A172 (cell line): ENCODE measurements at places on chromosomes 1 and 21.

- no peak for DNase-seq
Measured at GRCh38 chr21:44035244-44035643, 23.1 kb downstream of the TRAPPC10 start.

DNA sequence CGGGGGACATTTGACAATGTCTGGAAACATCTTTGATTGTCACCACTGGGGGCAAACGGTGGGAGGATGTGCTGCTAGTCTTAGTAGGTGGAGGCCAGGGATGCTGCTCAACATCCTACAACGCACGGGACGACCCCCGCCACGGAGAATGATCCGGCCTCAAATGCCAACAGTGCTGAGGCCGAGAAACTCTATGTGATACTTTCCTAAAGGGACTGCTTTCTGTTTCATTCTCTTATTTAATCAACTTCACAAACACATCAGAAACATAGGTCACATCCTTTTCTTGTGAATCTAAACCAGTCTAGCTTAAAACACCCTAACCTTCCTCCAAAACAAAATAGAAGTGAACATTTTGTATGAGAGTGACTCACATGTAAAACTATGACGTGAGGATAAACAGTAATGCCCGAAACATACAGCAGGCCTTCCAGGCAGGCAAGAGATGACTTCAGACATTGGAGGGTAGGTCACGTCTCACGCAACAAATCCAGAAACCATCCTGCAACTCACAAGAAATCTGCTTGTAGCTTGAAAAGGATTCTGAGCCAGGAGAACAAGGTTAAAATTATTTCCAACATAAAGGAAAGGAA lies 37.2 kb upstream of the ETS2 start:
- peak; percentile 70 for DNase-seq

GRCh38 chr21:27954543-27955165 lies 987.8 kb upstream of the ADAMTS5 start:
- DNase-seq = no peak

DNA sequence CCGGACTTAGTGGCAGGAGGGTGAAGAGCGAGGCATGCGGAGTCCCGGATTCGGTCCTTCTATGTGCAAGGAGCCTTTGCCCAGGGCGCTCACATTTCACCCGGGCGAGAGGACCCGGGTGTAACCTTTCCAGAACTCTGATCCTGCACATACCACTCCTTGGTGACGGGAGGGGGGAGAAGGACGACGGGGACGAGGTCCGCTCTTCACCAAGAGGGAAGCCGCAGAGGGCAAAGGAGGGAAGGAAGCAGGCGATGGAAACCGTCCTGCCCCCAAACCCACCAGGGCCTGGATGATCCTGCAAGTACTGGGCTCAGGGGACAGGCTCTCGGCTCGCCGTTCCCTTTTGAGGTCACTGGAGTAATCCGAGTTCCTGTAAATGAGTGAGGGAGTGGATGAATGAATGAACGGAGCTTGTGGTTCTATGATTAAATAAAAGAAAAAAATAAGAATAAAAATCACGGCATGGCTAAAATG lies 993 bp downstream of the SYPL2 start:
- no peak for DNase-seq

- DNase-seq = no peak
Measured at GRCh38 chr1:167439301-167439988, 78.9 kb downstream of the CD247 start.

DNA sequence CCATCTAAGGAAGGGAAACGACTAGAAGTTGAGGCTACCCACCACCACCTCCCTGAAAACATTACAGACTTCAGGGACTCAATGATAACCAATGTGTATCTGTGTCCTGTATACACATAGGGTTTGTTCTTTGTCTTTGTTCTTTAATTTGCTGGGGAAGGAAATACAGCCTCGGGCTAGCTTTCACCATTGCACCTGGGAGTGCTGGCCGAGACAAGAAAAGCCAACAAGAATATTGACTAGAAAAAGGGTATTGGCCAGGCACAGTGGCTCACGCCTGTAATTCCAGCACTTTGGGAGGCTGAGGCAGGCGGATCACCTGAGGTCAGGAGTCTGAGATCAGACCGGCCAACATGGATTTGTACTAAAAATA lies 50.4 kb downstream of the MDM4 start:
- DNase-seq = no peak

GRCh38 chr1:171270806-171271205 lies 22.5 kb downstream of the FMO1 start:
- no peak for DNase-seq

GRCh38 chr1:37174341-37174740 lies 140.0 kb upstream of the GRIK3 start:
- no peak for DNase-seq

DNA sequence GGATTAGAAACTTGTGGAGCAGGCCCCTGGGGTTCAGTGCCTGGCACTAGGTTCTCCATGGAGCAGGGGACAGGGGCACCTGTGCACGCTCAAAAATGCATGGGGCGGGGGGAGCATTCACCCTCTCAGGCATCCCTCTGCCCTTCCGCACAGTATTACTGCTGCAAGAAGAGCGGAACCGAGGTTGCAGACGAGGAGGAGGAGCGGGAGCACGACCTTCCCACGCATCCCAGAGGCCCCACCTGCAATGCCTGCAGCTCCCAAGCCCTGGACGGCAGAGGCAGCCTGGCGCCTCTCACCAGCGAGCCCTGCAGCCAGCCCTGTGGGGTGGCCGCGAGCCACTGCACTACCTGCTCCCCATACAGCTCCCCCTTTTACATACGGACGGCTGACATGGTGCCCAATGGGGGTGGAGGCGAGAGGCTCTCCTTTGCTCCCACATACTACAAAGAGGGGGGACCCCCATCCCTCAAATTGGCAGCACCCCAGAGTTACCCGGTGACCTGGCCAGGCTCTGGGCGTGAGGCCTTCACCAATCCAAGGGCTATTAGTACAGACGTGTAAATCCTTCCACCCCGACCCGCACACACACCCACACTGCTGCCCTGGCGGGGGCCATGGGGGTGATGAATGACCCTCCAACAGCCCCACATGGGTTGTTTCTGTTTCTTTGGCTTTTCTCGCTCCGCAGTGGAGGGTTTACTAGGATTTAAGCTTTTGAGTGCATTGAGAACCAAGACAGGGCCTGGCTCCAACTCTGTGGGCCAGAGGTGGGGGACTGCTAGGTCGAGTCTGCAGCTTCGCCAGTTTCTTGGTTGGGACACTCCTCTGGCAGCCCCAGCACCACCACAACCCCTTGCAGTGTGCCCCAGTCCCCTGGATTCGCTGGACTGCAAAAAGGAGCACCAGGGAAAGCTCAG lies 63.7 kb downstream of the TOR1AIP2 start:
- no peak for DNase-seq

- DNase-seq = no peak
Measured at GRCh38 chr1:103194060-103194459, 85.7 kb upstream of the COL11A1 start.

- DNase-seq = peak; percentile 63
Measured at GRCh38 chr1:179867493-179868330, 9.9 kb downstream of the TOR1AIP2 start.

GRCh38 chr21:39137248-39138178 lies 45.7 kb downstream of the PSMG1 start:
- peak; percentile 31 for DNase-seq

- DNase-seq = no peak
Measured at GRCh38 chr1:78334952-78335351, 155.8 kb upstream of the PTGFR start.

- peak; percentile 89 for DNase-seq
Measured at GRCh38 chr1:41418857-41419583, 57.8 kb downstream of the FOXO6 start.

GRCh38 chr21:38165466-38166172 lies 91.2 kb upstream of the KCNJ15 start:
- no peak for DNase-seq

DNA sequence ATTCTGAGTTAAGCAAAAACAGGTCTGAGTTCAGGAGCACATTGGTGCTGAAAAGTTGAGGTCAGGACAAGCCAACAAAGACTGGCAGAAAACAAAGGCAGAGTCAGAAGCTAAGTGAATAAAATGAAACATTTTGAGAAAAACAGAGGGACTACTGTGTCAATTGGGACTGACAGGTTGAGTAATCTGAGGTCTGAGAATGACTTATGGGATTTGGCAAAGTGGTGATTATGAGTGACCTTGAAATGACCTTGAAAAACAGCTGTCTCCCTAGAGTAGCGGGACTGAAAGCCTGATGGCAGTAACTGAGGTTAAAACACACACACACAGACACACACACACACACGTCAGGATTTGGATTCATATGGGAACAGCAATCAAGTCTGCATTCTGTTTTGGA lies 8.8 kb upstream of the COG2 start:
- DNase-seq = no peak

GRCh38 chr1:89637496-89637895 lies 4.6 kb downstream of the LRRC8C start:
- no peak for DNase-seq

DNA sequence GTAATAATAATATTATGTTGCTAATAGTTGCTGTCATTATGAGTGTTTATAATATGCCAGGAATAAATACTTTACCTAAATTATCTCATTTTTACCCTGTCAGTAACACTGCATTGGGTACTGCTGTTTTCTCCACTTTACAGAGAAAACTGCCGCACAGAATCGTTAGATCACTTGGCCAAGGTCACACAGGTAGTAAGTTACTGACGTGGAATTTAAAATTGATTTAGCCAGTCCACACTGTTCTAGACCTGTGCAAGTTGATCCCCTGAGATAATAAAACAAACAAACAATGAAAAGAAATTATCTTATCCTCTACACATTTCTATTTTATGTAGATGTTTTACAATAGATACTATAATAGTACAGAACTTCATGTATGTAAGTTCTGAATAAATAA lies 174.1 kb downstream of the ROR1 start:
- DNase-seq = no peak

GRCh38 chr1:202189918-202190715 lies 3.5 kb upstream of the LGR6 start:
- DNase-seq = peak; percentile 33

GRCh38 chr21:34813266-34813894 lies 144.6 kb downstream of the CLIC6 start:
- DNase-seq = peak; percentile 92

- no peak for DNase-seq
Measured at GRCh38 chr1:230408971-230409370, 17.2 kb downstream of the PGBD5 start.

DNA sequence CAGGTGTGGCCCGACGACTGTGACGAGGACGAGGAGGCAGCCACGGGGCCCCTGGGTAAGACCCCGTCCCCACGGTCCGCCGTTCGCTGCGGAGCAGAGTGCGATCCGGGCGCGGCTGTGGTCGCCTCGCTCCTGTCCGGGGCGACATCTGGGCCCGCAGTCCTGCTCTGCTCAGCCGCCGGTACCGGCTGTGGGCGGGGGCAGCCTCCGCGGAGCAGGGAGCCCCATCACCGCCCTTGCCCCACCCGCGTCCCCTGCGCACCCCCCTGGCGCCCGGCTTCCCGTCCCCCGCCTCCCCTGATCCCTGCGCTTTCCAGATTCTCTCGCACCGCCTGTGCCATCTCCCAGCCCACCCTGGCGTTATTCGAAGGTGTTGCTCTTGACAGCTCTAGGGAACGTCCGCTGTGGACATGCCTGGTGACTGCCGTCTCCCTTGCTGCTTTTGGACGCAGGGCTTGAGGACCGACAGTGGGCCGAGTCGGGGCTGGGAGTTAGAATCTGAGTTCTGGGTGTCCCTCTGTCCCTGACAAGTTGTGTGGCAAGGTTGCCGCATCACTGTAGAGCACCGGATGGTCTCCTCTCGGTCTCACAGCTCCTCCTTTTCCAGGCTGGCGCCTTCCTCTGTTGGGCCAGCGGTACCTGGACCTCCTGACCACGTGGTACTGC lies 596 bp downstream of the TOR3A start:
- peak; percentile 52 for DNase-seq

DNA sequence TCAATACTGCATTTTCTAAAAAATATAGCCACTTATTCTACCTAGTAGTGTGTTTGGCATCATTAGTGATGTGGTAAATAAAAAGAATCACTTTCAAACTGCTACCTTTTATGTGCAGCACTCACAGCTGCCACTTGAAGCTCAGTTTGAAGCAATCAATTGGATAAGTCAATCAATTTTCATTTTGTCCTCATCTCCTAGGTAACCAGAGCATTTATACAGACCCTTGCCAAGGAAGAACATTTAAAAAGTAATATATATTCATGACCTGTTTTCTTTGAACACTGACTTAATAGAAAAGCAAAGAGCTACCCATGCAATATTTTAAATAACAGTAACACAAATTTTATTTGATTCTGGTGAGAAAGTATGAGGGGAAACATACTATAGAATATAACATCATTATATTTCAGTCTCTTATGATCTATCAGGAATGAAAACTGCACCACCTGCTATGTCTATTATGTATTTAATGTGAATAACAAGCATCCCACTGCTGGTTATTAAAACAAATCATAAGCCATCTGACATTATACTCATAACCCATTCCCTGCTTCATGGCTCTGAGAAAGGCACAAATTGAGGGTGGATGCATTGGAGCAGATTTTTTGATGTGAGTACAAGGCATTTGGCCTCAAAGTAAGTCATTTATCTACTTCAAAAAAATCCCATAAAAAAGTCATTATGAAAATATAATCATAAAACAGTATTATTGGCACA lies 168.4 kb upstream of the C21orf91 start:
- no peak for DNase-seq

DNA sequence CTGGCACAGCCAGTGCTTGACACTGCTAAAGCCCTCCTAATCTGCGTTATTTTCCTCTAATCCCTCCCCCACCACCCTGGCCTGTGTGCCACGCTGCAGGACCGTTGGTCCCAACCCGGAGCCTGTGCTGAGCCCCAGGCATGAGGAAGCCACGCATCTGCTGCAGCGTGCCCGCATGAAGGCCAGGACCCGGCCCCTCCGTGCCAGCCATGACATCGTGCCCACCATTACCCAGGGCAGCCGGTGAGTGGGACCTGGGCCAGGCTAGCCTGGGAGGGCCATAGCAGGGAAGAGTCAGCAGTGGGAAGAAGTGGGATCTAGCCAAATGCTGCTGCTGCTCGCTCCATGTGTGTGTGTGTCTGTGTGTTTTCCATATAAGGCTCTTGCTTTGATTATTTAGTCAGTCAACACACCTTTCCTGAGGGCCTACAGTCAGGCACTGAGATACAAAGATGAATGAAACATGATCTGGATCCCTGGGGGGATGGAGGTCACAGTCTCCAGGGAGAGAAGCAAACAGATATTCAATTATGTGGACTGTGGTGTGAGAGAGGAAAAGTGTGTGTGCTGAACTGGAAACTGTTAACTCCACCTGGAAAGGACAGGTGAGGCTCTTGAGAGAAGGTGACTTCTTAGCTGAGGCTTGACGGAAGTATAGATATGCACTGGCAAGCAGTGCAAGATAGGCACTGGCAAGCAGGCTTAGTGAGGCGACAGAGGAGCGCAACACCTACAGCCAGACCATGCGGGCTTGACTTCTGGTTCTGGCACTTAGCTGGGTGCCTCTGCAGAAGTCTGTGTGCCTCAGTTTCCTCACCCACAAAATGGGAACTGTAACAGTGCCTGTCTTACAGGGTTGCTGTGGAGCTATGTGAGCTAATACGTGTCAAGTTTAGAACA lies 15.9 kb downstream of the KIAA1614 start:
- no peak for DNase-seq

GRCh38 chr1:66920543-66920942 lies 4.1 kb downstream of the DNAI4 start:
- DNase-seq = no peak
